Endothelial cell (in vitro differentiated cells): ENCODE measurements at places on chromosomes 6 and 20. TPM values are rescaled to one million over a fixed set of nuclear protein-coding genes. Genes with fewer than 3 reads are reported as not detected.

DNA sequence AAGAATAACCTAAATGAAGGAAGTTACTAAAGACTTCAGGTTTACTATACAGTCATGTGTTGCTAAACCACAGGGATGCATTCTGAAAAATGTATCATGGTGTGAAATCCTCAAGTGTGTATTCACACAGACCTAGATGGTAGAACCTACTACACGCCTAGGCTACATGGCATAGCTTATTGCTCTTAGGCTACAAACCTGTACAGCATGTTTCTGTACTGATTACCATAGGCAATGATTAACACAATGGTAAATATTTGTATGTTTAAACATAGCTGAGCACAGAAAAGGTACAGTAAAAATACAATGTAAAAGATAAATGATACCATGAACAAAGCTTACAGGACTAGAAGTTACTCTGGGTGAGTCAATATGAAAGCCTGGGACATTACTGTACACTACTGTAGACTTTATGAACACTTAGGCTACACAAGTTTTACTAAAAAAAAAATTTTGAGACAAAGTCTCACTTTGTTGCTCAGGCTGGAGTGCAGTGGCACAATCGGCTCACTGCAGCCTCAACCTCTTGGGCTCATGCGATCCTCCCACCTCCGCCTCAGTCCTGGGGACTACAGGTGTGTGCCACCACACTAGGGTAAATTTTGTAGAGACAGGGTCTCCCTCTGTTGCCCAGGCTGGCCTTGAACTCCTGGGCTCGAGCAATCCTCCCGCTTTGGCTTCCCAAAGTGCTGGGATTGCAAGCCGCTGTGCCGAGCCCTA is 36.0 kb downstream of the ADNP start:
- no peak for DNase-seq

DNA sequence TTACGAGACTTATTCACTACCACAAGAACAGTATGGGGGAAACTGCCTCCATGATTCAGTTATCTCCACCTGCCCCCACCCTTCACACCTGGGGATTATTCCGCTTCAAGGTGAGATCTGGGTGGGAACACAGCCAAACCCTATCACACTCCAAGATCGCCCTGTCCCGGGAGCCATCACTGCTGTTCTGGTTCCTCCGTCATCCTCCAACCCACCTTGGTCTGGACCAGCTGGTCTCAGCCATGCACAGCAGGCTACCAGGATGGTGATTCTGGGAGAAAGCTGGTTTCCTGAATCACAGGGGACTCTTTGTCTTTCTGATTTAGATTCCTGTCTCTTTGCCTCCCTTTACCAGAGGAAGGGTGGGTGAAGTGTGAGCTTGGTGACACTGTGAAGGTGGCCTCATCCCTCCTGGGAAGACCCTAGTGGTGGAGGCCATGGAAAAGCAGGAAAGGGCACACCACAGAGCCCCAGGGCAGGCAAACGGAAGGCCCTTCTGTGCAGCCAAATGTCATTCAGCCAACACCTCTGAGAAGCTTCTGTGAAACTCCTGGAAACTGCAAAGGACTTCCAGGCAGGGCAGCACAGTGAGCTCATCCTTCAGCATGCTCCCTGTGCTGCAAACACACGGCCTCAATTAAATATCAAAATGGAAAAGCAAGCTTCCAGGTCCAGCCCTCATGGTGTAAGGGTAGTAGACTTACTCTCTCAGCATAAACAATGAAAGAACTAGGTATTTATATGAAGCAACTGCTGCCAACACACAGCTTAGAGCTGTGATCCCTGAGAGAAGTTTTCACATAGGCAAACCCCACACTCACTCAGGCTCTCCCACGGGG is 169.8 kb downstream of the ANKRD60 start:
- DNase-seq = no peak

Gene CLIC5
- 10.9 TPM for total RNA-seq

GRCh38 chr6:17905611-17906592 is 81.5 kb downstream of the KIF13A start:
- DNase-seq = no peak

Gene PRICKLE4
- 20.7 TPM for total RNA-seq

Gene GPX5
- not detected for total RNA-seq

- DNase-seq = no peak
These were observed 6.7 kb downstream of the PPP1R16B start for GRCh38 chr20:38812182-38812581.
